ENCODE measurements at places on chromosomes 6 and 20. TPM values are rescaled to one million over a fixed set of nuclear protein-coding genes. Genes with fewer than 3 reads are reported as not detected.

SRPK1 gene
- total RNA-seq, result 89.4 TPM

SLC22A3 gene
- total RNA-seq, result 0.07 TPM

ANKRD66 gene
- total RNA-seq, result not detected

DNA sequence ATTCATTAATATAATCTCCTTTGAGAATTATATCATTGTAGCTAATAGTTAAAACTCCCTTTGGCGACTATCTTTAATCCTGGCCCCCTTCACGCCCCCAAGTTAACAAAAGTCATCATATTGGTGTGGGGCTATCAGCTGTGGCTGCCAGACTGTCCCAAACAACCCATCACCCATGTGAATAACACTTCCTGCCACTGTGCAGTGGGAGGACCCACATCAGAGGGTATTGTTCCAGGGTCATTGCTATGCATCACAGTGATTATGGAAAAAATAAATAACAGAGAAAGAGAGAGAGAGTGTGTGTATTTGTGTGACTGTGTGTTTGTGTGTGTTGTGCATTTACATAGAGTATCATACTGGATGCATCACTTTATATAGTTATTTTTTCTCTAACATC, 39.3 kb upstream of the TENT5A start:
- DNase-seq, result no peak

- DNase-seq, result no peak
Measured at GRCh38 chr20:61316346-61316745, 64.3 kb downstream of the CDH4 start.

DNA sequence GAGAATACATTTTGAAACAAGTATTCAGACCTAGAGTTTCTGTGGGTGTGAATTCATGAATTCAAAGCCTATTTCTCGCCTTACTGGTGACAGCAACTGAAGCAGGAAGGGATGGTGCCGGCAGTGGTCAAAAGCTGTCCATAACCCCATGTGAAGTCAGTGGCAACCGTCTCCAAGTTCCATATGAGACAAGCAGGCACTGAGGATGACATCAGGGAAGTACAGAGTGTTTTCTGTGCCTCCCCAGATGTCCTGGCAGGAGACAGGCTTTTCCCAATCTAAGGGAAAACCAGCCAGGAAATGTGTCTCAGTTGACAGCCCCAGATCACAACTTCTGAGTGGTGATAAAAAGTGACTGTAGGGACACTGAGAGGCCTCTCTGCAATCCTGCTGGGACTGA, 66.6 kb downstream of the HIVEP2 start:
- DNase-seq, result no peak

DNA sequence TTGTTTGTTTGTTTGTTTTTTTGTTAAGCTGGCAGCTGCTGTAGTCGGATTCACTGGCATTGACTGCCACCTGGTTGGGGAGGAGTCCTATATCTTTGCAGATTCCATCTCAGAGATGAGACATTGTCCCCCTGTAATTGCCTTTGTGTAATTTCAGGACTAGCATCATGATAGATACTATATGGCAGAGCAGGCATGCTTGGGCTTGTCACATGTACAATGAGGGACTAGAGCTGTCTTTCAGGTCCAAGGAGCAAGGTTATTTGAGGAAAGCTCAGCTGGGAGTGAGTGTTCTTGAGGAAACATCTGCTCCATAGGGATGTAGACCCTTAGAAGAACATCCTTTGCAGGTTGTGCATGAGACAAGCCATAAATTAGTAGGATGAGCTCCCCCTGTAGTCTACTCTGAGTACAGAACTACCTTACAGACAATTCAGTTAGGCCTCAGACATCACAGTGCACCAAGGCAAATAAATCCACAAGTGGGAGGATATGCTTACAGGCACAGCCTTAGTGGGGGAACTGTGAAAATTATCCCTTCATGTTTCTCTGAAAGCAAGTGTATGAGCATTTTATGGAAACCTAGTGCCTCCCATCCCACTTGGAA, 62.1 kb downstream of the BMP2 start:
- no peak for DNase-seq
